ENCODE measurements at places on chromosomes 3 and 15.
A peak's percentile ranks its signal among the peaks of the same experiment; 100 is the strongest.

DNA sequence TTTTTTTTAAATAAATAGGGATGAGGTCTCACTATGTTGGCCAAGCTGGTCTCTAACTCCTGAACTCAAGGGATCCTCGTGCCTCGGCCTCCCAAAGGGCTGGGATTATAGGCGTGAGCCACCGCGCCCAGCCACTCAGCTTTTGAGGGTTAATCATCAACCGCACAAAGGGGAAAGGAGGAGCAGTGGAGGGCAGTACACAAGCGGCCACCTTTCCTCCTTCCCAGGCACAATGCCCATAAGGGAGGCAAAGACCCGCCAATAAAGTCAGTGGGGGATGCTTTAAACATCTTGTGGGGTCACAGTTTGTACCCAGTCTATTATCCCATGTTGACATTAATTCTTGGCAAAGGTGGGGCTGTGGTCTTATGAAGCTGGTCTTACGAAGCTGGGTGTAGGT is 32.4 kb downstream of the EHD4 start:
- DNase-seq = no peak

DNA sequence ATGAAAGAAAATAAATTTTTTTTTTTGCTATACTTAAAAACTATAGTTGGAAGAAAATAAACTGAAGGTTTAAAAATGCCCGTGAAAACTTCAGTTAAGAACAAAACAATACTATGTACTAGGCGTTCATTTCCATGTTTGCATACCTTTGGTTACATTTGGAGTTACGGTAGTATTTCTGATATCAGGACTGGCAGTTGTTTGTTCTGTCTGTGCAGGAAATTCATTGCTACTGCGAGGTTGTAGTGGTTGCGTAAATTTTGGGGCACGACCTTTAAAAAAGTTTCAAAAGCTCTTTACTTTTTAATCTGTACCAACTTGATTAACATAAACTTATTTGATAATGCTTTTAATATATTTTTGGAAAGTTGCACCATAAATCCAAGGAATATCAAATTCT is 47.9 kb downstream of the ST3GAL6 start:
- no peak for DNase-seq

DNA sequence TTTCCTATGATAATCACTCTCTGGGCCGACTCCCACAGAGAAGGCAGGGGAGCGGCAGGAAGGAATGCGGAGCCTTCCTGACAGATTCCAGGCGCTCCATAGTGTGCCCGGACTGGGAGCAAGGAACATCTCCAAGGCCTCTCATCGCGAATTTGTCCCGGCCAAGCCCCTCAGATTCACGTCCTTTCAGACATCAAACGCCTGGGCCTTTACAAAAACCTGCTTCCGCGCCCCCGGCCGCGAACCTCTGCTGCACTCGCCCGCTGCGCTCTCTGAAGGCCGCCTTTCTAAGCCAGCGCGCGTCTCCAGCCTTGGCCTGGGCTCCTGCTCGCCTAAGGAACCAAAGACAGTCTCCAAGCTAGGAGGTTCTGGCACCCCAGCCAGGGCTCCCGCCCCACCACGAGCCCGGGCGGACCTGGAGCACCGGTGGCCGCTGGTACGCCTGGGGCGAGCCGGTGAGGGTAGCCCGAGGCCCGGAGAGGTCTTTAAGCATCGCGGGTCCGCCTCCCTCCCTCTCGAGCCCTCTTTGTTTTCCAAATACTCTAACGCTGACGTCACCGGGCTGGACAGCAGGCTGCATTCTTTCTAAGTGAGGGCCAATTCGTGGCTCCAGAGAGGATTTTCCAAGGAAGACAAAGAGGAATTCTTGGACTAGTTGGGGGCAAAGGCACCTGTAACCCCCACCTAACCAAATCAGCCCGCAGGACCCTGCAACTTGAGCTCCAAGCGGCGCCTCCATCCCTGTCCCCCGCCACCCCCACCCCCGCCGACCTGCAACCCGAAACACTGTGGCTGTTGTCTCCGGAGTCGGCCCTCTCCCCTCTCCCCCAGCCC is 759 bp downstream of the AMOTL2 start:
- DNase-seq = no peak

DNA sequence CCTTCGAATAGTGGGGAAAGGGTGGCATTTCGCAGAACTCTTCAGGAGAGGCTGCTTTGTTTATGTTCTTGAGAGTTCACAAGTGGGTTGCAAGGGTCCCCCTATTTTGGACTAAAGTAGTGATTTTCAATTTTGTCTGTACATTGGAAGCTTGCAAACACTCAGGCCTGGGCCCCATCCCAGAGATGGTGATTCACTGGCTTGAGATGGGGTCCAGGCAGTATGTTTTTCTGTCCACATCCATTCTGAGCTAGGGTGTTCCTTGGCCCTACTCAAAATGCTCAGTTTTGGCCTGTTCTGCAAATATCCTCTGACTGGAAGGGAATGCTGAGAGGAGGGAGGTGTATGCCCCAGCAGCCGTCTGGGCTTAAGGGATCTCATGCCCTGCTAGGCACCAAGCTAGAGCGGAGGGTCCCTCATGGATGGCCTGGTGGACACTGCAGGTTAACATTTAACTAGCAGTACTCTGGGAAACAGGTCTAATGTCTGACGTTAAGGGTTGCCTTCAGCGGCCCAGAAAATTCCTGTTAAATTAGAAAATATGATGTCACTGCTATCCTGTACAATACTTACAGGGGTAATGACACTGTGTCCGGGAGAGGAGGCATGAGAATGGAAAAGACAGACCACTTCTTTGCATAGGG is 181.4 kb downstream of the OPA1 start:
- no peak for DNase-seq

GRCh38 chr15:29925227-29926082 is 103.2 kb upstream of the TJP1 start:
- peak; percentile 17 for DNase-seq

GRCh38 chr3:29335943-29336342 is 55.1 kb downstream of the RBMS3 start:
- DNase-seq = no peak

- DNase-seq = no peak
These were observed 45.8 kb upstream of the PPP4R2 start for GRCh38 chr3:72950801-72951200.

DNA sequence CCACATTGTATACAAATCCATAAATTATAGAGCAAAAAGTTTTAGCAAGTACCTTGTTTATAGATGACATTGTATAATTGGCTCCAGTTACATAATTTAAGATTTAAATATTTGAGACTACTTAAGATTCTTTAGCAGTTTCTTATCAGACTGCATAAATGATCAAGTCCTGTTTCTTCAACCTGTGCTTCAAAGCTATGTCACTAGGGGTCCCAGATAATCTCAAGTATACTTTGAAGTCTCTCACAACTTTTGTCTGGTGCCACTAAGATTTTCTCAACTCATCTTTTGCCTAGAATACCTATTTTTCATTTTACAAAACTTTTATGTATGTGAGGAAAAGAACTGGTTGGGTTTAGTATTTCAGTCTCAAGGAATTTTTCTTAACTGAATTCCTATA is 205.5 kb downstream of the STAG1 start:
- DNase-seq = no peak

DNA sequence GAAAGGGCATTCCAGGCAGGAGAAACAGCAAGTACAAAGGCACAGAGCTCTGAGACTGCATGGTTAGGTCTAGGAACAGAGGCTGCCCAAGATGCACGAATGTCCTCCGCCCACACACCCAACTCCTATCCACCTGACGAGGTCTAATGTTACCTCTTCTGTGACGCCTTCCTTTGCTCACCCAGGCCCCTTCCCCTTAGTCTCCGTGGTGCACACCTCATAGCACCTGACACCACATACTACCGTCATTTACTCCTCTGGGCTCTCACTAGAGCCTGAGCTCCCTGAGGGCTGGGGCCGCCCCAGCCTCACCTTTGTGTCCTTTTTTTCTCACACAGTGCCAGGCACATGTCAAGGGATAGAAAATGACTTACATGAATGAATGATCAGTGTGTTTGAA is 31.0 kb upstream of the RASGRF1 start:
- no peak for DNase-seq

DNA sequence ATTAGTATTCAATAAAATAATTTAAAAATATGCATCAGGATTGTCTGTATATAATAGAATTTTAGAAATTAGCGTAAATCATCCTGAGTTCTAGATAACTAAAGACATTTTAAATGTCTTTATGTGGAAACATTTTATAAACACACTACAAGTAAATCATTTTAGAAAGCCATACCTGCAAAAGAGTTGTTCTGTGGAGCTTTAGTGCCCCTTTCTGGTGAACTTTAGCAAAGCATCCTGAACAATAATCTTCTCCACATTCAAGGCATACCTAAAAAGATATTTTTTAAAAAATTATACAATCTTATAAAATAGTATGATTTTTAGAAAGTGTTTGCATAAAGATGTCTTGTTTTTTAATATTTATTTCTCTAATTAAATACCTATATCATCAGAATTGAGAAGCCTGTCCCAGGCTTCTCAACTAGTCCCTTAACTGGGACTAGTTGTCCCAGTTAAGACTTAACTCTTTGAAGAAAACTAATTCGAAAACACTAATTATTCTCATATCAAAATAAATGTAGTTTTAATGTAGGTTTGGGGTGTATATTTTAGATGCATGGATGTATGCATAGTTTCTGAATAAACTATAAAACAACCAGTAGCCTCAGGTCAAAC is 29.7 kb downstream of the ZBBX start:
- DNase-seq = peak; percentile 37

GRCh38 chr3:165815682-165816081 is 21.5 kb downstream of the BCHE start:
- DNase-seq = no peak

- no peak for DNase-seq
These were observed 9.1 kb downstream of the GK5 start for GRCh38 chr3:142216321-142216720.

DNA sequence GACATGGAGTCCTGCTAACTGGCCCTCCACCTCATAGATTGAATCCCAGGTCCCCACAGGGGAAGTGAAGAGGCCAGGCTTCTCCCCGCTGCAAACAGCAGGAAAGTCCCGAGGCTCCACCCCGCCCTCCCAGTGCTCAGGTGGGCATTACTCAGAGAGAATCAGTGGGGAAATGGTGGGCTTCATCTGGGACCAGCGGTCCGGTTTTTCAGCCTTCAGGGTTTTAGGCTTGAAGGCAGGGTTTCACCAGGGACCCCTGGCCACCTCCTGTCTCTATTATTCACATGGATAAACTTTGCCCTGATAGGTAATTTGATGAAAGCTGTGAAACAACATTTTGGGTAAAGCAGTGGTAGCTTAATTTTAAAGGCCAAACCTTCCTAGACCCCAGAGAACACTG is 31.3 kb downstream of the MKRN3 start:
- no peak for DNase-seq

DNA sequence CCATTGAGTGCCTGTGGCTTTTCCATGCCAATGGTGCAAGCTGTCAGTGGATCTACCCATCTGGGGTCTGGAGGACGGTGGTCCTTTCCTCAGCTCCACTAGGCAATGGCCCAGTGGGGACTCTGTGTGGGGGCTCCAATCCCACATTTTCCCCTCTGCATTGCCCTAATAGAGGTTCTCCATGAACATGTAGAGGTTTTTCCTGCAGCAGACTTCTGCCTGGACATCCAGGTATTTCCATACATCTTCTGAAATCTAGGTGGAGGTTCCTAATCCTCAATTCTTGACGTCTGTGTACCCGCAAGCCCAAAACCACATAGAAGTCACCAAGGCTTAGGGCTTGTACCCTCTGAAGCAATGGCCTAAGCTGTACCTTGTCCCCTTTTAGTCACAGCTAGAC is 703.1 kb downstream of the MCTP2 start:
- no peak for DNase-seq

DNA sequence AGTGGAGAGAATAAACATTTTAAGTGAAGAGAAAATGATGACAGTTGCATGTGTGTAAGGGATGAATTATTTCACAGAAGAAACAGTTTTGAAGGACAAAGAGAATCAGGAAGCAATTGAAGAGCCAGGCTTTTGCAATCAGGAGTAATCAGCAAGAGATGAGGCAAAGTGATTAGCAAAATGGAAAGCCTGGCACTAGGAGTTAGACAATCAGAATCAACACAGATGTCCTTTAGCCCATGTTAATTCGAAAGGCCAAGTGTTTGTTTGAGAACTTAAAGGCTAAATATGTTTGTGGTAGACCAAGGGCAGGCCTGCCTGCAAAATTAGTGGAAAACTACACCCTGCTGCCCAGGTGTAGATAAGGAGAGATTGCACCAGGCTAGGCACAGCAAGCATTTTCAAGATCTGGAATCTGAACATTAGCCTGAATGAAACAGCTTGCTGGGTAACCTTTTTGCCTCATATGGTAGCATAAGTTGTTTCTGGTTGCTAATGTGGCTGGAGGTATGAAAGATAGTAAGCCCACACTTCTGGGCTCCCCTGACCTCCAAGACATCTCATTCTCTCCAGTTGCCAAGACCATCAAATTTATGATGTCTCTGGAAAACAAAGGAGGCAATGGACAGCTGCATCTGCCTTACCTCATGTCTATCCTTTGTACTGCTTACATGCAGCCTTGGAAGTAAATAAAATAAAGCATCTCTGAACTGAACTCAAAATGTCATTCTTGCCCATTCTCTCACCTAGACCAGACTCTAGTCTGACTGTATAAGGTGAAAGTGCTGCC is 22.0 kb upstream of the LEKR1 start:
- DNase-seq = no peak

GRCh38 chr15:94970802-94971201 is 739.4 kb downstream of the MCTP2 start:
- DNase-seq = no peak

- peak; percentile 67 for DNase-seq
These were observed 9.5 kb downstream of the CHSY1 start for GRCh38 chr15:101242160-101242998.

- DNase-seq = no peak
These were observed 67.9 kb downstream of the CNTN4 start for GRCh38 chr3:2166552-2166951.

DNA sequence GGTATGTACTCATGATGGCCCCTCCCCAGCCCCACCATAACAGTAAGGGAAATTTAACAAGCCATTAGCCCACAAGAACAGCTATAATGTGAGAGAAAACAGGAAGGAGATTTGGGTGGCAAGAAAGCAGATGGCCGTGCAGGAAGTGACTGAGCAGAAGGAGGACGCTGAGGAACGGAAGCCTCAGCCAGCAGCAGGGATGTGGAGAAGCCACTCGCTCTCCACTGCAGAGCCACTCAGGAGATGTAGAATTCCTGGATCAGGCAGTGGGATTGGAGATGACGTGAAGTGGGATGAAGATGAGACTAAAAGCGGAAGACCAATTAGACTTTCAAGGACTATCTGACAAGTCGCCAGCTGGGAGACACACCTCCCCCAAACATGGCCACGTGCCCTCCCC is 31.2 kb downstream of the PRR23E start:
- peak; percentile 25 for DNase-seq

- no peak for DNase-seq
These were observed 28.3 kb downstream of the IGF2BP2 start for GRCh38 chr3:185796431-185797107.

- DNase-seq = peak; percentile 44
These were observed 31.9 kb downstream of the RAB8B start for GRCh38 chr15:63221346-63221745.

Measured in suppressor macrophage (primary cell).